Brain (organoid and tissue), 16 donors: ENCODE measurements at places on chromosomes 16 and 17.

DNA sequence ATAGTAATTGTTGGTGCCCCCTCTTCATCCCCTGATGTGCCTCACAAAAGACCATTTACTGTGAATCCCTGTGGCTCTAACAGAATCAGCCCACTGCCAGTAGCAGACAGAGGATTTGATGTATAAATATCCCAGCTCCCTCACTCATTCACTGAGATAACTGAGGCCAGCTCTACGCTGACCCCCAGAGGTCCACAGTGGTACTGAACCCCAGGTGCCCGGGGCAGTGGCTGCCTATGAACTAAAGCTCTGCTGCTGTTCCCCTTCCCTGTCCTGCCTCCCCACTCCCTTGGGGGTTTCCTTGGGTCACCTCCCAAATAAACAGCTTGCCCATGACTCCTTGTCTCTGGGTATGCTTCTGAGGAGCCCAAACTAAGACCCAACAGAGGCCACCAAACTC, 295.8 kb downstream of the FOXL1 start:
- no peak for DNase-seq

- DNase-seq = no peak
Measured at GRCh38 chr17:66429680-66430079, 127.3 kb downstream of the PRKCA start.

GRCh38 chr16:50609471-50609870, 61.3 kb downstream of the NKD1 start:
- DNase-seq = peak; percentile 55

- no peak for DNase-seq
Measured at GRCh38 chr16:85055493-85056210, 28.1 kb downstream of the KIAA0513 start.

DNA sequence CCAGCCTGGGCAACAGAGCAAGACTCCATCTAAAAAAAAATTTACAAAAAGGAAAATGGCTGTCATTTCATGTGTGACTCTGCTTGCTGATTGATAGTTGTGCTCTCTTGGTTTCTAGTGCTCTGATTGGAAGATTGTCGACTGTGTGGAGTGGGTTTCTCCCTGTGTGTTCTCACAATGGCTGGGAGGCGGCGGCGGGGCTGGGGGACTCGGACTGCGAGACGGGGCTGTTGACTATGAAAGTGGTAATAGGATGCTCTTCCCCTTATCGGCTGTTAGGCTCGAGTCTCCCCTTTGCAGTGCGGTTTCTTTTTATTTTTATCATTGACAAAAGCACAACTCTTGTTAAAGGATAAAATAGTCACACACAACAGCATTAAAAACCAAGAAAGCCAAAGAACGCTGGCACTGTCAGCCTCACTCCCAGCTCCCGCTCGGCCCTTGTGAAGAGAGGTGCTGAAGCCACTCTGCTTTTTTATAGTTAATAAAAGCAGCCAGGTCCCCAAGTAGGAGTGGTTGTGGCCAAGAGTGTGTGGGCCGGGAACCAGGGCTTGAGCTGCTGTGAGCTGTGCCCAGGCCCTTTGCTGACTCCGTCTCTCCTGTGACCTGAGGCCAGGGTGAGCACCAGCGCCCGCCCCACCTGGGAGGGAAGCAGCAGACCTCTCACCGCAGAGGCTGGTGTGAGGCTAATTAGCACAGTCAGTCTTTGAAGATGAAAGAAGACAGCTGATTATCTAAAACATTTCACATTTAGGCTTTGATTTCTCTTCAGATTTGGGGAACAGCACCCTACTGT, 36.5 kb downstream of the TBCD start:
- no peak for DNase-seq

DNA sequence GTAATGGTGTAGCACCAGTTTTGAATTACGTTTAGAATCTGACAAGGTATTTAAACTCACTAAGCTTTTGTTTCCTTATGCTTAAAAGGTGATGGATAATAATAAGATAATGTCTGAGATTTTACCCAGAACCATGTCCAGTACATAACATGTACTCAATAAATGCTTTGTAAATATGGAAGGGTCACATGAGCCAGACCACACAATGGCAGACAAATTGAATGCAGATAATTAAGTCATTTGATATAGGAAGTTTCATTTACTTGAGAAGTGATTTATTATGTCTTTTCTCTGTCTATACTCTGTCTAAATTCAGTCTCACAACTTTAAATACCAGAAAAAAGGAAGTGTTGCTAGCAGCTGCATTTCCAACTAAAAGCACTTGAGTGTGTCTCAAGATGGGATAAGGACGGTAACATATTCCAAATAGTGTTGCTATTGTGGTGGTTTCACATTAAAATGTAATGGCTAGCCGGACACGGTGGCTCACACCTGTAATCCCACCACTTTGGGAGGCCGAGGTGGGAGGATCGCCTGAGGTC, 52.5 kb upstream of the DHX40 start:
- no peak for DNase-seq

DNA sequence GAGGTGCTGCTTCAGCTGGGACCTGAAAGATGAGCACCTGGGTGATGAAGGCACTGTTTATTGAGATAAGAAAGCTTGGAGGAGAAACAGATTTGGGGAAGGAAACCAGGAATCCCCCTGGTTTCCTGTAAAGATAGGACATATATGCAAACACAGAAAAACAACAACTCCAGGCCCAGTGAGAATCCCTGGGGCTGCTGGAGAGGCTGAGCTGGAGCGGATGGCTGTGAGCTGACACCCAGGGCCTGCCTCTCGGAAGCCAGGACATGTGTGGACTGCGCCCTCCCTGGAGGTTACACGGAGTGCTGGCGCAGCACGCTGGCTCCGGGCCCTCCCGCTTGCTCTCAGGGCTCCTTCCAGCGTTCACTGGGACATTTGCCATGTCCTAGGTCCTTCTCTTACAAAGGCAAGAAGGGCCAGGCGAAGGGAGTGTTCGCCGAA, 57.5 kb downstream of the CYB5B start:
- peak; percentile 5 for DNase-seq

DNA sequence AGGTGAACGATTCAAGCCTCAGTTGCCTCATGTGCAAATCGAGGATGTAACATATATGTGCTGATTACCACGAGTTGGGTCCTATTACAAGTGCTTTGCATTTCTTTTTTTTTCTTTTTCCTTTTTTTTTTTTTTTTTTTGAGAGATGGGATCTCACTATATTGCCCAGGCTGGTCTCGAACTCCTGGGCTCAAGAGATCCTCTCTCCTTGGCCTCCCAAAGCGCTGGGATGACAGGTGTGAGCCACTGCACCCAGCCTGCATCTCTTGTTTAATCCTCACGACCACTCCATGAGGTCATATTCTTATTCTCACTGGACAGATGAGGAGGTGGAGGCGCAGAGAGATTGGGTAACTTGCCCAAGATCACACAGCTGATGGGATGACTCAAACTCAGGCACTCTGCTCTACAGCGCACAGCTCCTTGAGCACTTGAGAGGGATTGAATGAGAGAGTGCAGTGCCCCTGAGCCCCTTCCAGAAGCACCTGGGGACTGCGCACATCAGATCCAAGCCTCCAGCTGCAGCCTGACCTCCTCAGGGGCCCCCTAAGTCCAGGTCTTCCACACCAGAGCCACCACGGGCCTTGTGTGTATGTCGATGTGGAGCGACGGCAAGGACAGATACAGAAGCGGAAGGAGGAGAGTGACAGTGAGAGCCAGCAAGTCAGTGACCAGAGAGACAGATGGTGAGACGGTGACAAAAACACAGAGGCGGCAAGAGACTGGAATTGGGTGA, 4.9 kb downstream of the STX1B start:
- no peak for DNase-seq

- DNase-seq = no peak
Measured at GRCh38 chr16:55264949-55265348, 59.1 kb upstream of the IRX6 start.

- DNase-seq = peak; percentile 46
Measured at GRCh38 chr17:7995724-7996123, 6.7 kb upstream of the GUCY2D start.

DNA sequence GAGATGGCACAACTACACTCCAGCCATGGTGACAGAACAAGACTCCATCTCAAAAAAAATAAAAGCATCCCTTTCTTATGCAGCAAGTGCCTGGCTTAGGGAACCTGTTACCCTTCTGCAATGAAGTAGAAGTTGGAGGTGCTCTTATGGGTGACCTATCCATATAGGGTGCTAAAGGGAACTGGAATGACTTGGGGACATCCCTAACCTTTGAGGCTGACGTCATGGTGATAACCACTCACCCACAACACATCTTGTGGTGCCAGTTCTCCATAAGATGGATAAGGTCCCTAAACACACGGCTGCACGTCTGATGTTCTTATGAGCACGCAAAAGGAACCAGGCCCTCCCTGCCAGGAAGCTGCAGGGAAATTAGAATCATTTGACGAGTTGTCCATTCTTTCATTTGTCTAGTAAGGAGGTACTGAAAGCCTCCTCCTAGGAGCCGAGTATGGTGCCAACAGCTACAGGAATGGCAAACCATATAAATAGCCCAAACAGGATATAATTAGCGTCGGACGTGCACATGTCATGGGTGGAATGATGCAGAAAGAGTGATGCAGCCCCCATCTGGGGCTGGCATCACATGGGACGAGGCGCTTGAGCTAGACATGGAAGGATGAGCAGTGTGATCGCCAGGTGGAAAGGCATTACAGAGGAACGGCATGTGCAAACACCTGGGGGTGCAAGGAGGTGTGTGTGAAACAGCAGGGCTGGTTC, 52.5 kb downstream of the ARHGAP27 start:
- no peak for DNase-seq

- DNase-seq = no peak
Measured at GRCh38 chr17:74785096-74785980, 9.2 kb upstream of the NAT9 start.

GRCh38 chr17:78910497-78911284, 7.7 kb upstream of the CEP295NL start:
- DNase-seq = no peak

- no peak for DNase-seq
Measured at GRCh38 chr17:42092939-42093338, 5.3 kb downstream of the ZNF385C start.

DNA sequence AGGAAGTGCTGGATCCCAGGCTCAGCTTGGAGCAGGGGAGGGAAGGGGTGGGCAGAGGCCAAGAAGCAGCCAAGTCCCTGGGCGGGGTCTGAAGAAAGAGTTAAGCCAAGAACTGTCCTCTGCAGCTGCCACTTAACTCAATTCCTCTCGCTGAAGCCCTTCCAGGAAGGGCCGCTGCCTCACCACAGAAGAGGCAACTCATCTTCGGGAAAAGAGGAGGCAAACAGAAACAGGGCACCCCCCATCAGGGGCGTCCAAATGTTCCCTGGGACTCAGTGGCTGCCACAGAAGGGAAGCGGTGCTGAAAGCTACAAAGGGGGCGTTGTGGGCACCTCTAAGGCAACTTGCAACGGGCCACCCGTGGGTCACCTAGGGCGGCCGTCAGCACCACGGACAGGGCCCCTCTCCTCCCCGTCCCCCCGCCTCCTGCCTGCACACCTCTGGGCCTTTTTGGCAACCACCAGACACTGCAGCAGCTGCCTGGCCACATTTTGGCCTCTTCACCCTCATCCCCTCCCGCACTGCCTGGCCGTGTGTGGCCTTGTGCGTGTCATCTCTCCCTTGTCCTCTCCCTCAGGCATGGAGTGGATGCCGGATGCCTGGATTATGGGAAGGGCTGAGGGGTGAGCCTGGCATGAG, 2.5 kb downstream of the TLCD3B start:
- DNase-seq = no peak

DNA sequence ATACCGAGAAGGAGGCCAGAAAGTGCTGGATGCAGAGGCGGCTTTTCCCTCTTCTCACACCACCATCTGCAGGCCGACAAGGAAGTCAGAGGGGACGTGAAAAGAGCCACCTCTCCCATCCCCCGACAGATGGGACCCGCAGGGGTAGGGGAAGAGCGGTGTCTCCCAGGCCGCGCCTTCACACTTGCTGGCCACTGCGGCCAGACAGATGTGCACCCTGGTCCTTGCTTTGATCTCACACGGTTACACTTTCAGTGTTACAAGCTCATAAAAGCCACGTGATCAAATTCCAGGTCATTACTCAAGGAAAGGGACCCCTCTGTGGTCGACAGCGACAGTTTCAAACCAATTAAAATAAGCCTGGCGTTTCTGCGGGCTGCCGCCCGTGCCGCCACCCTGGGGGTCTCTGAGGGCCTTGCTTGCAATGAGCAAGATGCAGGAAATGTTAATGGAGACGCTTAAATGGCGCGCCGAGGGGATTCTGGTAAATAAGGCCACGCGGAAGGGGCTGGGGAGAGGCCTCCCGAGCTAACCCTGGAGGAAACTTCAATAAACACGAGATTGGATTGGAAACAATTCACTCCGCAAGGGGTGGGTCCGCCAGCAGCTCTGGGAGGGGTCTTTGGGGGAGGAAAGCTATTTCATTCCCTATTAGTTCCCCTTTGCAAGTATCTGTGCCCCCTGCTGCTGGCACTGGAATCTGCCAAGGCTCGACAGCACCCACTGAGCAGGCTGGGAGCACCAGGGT, 240.9 kb downstream of the ENGASE start:
- DNase-seq = peak; percentile 57

DNA sequence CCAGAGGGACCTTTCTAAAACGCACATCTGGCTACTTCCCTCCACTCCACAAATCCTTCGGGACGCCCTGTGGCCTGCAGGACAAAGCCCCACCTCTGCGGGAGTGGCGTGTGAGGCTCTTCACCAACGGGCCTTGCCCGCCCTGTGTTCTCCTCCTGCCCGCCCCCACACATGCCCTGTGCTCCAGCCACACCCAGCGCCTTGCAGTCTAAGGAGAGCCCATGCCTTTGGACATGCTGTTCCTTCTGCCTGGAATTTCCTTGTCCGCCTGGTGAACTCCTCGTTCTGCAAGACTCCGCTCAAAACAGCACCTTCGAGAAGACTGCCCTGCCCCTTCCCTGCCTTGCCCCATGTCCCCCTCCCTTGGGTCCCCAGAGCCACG, 7.4 kb downstream of the ELOB start:
- no peak for DNase-seq

GRCh38 chr17:65017207-65017774, 39.2 kb downstream of the GNA13 start:
- DNase-seq = no peak

DNA sequence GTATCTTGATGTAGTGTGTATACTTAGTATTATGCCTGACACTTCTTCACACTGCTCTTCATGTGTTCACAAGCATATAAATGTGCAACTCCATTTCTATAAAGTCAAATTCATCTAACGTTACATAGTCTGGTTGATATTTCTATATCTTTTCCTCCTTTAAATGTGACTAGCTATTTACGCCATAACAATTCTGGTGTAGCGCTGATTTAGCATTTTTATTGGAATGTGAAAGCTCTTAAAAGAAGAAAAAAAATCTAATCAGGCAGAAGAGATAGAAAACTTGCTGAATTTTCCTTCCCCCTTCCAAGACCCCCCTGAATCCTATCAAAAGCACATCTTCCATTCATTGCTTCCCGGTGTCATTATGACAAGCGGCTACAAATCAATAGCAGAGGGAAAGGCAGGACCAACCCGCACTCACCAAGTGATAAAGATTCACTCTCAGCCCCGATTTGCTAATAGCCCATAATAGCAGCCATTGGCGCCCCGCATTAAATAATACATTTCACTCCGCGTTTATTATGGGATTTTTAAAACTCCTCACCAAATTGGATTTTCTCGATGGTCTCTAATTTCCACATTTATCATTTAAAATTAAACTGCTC, 299.5 kb upstream of the PMFBP1 start:
- peak; percentile 9 for DNase-seq

GRCh38 chr17:67033613-67034012, 10.7 kb upstream of the CACNG1 start:
- DNase-seq = no peak

- DNase-seq = no peak
Measured at GRCh38 chr17:8368193-8368592, 8.3 kb downstream of the KRABD2 start.

- DNase-seq = peak; percentile 72
Measured at GRCh38 chr16:73915935-73916334, 380.7 kb upstream of the PSMD7 start.

- peak; percentile 53 for DNase-seq
Measured at GRCh38 chr17:59746849-59747445, 39.5 kb downstream of the VMP1 start.
